A673 (cell line): ENCODE measurements at places on chromosomes 12 and 14.
A peak's percentile ranks its signal among the peaks of the same experiment; 100 is the strongest.

- no peak for DNase-seq
Observed at GRCh38 chr14:61477712-61478462, 156.5 kb downstream of the PRKCH start.

DNA sequence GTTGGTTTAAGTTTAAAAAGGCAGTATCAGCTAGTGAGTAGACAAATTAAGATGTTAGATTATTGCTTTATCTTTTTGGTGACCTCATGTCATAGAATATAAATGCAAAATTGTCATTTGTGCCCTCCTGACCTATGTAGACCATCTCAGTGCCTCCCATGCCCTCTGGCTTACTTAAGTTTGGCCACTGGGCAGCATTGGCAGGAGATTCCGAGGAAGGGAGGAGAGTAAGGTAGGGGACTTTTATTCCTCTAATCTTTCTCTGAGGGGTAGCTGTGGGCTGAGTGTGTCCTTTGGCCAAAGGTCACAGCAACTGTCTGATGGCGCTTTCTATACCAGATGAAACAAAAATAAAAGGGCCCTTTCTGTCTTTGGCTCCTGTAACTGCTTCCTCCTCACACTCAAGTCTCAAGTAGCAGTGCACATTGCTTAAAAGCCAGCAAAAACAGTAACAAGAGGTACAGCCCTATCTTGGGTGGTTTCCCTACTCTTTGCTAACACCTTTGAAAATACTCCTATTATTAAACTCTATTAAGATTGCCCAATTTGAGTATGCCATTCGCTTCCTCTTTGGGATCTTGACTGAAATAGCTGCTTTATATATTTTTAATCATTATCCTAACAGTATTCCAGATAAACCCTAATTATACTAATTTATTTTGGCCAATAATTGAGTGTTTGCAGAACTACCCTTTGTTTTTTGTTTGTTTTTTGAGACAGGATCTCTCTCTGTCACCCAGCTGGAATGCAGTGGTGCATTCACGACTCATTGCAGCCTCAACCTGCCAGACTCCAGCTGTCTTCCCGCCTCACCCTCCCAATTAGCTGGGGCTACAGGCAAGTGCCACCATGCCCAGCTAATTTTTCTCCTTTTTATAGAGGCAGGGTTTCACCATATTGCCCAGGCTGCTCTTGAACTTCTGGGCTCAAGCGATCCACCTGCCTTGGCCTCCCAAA is 56.5 kb upstream of the KCNH3 start:
- no peak for DNase-seq

- DNase-seq = no peak
Observed at GRCh38 chr14:69473946-69474345, 10.6 kb upstream of the PLEKHD1 start.

DNA sequence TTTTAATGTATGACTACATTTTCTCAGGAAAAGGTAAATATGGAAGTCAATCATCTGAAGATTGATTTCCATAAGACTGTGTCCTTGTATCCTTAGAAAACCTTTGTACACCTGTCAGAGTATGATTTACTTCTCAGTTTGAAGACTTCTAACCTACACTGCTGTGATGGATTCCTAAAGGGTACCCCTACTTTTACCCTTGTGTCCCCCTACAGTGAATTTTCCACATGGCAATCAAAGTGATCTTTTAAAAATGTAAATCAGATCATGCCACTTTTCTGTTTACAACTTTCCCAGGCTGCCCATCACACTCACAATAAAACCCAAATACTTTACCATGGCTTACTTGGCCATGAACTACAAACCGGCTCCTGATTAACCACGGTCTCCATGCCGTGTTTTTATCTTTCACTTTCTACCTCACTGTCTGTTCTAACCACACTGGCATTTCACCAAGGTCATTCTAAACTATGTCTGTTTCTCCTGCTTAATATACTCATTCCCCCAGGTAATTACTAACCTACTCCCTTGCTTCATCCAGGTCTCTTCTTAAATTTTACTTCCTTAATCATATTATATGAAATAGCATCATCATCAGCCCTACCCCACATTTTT is 8.1 kb downstream of the DNAI7 start:
- DNase-seq = no peak

DNA sequence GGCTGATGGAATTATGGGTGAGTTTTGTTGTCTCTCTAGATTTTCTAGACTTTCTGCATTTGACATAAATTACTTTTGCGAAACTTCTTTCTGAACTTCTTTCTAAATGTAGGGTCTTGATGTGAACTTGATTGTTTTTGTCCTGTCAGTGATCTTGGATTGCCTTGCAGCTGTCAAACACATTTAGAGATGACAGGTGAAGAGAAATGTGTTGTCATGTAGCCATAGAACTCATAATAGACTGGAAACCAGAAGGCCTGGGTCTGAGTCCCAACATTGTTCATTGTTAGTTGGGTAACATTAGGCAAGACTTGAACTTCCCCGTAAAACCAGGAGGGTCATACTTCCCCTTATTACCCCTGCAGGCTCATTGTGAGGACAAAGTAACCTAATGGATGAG is 109.0 kb downstream of the LRIG3 start:
- no peak for DNase-seq

DNA sequence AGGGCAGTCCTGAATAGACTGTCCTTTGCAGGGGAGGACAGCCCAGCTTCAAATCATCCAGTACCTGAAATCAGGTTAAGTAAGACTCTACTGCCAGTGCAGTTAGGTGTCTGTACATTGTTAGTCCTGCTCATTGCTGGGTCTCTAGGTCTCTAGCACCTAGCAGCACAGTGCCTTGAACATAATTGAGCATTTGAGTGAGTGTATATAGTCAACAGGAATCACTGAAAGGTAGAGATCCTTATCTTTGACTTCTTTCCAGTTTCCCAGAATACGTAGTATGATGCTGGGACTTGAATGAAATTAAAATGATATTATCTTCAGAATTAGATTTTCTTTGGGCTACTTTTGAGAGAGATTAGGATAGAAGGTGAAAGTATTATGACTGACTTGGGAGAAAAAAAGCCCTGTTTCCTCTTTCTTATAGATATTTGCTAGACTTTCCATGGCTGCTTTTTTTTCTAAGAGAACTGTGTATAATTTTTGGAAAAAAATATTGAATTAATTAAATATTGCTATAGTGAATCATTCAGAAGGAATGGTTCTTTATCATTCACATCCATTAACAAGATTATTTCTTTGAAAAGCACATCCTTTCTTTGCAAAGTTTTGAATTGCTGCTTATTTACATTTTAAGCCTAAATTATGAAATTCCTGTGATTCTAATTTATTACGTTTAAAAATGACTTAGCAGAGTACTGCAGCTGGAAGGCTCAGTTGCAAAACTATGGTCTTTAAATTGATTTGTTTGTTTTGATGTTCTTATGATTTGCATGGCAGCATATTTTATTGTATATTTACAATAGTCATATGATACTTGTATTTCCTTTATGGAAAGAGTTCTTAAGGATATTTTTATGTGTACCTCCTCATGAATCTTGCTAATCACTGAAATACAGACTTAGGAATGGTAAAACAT is 51.6 kb downstream of the PPP4R4 start:
- DNase-seq = no peak

GRCh38 chr12:89280833-89281538 is 71.3 kb downstream of the DUSP6 start:
- DNase-seq = peak; percentile 93

- no peak for DNase-seq
Observed at GRCh38 chr14:103604620-103605019, 24.4 kb upstream of the KLC1 start.

DNA sequence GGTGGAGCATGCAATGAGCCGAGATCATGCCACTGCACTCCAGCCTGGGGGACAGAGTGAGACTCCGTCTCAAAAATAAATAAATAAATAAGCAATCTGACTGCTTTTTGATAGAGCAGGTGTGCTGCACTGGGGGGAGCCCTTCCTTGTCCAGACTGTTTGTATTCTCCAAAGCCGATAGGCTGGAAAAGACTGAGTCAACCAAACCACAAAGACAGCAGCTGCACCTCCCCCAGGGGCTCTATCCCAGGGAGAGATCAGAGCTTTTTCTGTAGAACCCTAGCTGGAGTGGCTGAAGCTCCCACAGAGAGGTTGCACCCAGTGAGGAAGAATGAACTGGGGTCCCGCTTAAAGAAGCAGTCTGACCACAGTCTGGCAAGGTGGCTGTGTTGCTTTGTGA is 45.8 kb upstream of the LALBA start:
- no peak for DNase-seq

GRCh38 chr12:68370006-68370590 is 37.9 kb upstream of the MDM1 start:
- DNase-seq = no peak

GRCh38 chr14:74621556-74621955 is 9.5 kb upstream of the LTBP2 start:
- no peak for DNase-seq

DNA sequence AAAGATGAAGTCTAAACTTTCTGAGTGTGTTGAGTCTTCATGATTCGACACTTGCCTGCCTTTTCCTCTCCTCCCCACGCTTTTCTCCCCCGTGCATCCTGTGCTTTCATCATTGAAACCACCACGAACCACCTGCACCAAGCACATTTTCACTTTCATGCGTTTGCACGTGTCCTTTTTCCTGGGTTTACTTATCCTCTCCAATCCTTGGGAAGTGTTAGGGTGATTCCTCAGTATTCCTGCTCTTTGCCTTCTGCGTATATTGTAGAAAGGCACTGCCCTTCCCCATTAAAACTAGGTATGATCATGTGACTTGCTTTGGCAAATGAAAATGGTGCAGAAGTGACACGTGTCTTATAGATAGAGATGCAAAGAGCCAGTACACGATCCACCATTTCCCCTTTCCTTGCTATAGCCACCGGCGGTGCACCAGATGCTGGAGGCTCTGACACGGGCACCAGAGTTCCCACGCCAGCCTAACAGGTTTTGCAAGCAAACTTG is 106.6 kb downstream of the BRMS1L start:
- no peak for DNase-seq

GRCh38 chr14:103782376-103782775 is 65.0 kb downstream of the PPP1R13B start:
- DNase-seq = no peak

- no peak for DNase-seq
Observed at GRCh38 chr12:13780453-13780852, 200.9 kb downstream of the GRIN2B start.

GRCh38 chr12:50955288-50955687 is 2.9 kb downstream of the HIGD1C start:
- no peak for DNase-seq

GRCh38 chr12:59088673-59089072 is 168.4 kb upstream of the LRIG3 start:
- DNase-seq = no peak

DNA sequence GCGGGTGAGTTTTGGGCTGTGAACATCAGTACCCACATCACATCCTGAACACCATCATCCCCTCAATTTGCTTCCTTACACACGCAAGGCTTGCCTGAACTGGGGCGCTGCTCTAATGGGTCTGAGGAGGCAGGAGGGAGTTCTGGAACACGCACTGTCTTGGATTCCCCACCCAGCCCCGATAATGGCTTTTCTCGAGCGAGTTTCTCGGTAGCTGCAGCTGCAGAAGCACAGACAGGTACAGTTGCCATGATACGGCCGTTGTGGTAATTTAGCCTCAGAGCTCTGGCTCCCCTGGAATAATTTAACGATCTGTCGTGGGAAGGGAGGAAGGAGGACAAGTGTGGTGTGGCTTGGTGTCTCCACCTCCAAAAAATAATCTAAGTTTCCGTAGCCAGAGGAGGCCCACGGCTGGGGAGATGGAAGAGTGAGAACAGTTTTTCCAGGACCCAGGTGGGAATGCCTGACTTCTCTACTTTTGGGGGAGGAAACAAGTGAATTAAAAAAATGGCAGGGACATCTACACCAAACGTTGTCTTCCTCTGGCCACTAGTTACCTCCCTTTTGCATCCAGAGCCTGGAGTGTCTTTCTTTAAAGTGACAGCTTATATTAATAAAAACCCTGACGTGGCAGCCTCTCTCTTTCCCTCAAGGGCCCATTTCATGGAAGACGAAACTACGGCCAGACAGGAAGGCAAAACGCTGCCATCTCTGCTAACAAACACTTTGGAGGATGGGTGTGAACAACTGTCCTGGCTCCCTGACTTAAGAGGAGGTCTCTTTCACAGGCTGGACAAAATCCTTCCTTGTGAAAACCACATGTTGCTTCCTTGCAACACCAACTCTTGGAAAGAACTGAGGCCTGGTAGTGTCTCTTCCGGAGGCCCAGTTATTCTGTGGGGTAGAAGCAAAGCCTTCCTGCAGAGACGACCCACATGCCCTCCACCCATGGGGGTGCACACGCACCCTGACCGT is 84.8 kb downstream of the RBM19 start:
- no peak for DNase-seq

- no peak for DNase-seq
Observed at GRCh38 chr12:54437243-54437642, 18.2 kb upstream of the ITGA5 start.

- DNase-seq = no peak
Observed at GRCh38 chr12:131090274-131091210, 136.8 kb downstream of the ADGRD1 start.

GRCh38 chr12:47946413-47947323 is 16.7 kb upstream of the TMEM106C start:
- no peak for DNase-seq
